ENCODE measurements at places on chromosomes 5 and 9.

DNA sequence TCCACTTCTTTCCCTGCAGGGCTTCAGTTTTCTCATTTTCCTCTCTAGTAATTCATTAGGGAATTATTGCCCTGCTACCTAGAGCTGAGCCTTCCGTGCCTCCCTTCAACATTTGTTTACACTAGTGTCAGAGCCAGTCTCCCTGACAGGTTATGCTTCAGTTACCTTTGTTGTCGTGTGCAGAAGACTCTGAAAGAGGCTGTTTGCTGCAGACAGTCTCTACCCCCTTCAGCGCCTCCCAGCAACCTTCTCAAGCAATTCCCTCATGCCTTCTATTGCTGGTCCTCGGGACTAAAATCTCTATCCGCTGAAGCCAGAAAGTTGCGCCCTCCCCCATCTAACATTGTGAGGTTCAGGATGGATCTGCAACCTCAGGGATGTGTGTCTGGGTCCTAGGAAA lies 12.8 kb downstream of the RALGPS1 start:
- DNase-seq, result no peak

DNA sequence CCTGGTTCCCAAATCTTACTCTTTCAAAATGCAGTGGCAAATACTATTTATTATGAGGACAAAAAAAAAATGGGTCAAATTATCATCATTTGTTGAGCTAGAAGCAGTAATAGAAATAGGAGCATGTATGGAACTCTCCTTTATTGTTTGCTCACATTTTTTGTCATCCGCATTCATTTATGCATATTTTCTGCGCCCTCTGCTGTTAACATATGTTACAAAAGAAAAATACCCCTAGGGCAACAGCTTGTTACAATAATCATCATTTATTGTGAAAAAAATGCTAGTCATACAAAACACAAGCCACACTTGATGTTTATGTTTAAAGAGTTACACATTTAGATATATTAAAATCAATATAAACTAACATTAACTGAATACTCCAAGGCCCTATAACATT lies 328.2 kb downstream of the TUSC1 start:
- DNase-seq, result no peak

DNA sequence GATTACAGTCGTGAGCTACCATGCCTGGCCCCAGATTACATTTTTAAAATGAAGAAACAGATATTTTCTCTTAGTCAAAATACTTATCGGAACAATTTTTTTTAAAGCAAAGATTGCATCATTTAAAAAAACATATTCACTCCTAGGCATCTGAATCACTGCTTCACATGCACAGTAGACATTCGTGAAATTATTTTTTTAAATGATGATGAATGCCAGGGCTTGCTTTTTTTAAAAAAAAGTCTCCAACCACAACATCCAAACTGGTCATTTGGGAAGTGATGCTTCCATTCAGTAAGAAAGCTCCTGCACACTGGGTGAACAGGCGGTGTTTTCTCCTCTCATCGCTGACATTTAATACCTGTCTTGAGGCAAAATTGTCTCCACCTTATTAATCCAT lies 223.0 kb upstream of the DMRT1 start:
- DNase-seq, result no peak

DNA sequence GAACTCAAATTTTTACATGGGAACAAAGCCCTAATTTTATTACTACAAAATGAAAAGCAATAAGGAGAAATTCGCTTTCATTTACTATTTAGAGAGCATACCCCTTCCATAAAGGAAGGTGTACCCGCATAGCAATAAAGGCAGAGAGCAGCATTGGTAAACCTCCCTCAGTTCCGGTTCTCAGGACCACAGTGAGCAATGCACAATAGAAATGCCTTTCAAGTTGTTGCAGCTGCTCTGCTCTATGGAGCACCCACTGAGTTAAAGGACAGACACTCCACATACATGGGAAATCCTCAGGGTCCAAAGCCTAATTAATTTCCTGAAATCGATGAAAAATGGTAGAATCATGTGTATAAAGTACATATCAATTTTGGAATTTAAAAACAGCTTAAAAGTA lies 89.9 kb upstream of the MPDZ start:
- no peak for DNase-seq

DNA sequence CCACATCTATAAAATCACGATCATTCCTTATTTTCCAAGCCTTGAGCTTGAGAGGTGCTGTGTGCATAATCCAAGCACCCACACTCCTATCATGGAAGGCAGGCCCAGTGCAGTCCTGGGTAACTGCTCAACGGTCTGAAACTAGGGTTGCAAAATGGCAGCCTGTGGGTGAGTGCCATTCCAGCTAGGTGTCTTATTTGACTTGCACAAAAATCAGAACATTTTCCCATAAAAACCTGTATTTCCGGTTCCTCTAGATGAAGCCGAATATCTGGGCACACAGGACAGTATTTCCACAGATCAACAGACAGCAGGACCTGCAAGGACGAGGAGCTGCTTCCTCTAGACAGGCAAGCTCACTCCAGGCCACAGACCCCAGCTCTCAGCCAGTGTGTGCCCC lies 588.8 kb downstream of the BNC2 start:
- no peak for DNase-seq

DNA sequence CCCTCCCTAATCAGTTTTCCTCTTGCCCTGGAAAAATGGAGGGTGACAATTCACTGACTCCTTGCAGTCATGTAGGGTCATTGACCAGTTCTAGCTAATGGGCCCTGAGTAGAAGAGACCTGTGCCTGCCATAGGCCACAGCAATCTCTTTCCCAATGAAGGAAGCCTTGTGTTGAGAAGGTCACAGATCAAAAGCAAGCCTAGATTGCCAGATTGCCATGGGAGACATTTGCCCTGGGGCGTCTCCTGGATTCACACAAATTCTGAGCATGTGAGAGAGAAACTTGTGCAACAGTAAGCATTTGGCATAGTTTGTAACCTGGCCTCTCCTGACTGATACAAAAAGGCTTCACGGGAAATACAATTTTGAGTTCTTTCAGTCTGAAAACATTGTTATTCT lies 148.0 kb downstream of the NUDT12 start:
- DNase-seq, result no peak

GRCh38 chr5:68134669-68135313 lies 80.8 kb upstream of the PIK3R1 start:
- DNase-seq, result no peak

DNA sequence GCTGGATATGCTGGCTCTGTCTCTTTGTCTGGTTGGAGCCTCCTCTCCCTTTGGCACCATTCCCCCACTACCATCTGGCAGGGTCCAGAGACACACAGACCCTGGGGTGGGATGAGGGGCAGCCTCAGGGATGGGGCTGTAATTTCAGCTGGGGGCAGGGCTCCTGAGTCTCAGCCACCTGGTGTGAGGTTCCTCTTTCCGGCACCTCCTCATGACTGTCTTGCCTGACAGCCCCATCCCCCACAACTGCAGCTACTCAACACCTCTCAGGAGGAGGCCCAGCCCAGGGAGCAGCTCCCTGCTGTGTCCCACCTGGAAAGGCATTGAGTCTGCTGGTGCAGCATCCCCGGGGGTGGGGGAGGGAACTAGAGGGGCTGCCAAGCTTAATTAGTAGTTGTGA lies 11.7 kb upstream of the RPS14 start:
- peak; percentile 59 for DNase-seq

DNA sequence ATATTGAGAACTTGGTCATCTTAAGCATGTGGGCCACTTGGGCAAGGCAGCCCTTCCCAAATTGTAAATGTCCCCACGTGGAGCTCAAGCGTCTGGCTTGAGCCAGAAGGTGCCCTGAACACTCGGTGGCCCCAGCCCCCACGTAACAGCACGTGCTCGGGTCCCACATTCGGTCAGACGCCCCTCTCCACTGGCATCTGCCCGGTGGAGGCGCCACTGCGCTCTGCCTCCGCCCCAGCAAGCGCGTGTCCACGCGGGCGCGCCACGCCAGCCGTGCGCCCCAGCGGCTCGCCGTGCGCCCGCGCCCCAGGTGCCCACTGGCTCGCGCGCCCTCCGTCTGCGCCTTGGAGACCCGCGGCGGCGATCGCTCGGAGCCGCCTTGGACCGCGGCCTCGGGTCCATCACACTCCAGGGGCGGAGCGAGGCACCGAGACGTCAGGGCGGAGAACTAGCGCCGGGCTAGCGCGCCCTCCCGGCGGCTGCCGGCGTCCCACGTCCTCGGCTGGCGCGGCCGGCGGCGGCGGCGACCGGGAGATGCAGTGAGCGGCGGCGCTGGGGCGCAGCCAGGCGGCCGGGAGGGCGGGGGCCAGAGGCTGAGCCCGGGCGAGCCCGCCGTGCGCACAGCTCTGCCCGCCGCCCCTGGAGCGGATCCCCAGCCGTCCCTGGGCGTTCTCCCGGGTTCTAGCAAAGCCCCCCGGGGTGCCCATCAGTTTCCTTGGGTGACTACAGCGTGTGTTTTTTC lies at the start of gene PALM2AKAP2:
Gene PALM2AKAP2 (plus strand): TSS at position 488 of the 742 bp plus-strand sequence. CDS start 291 bp downstream, outside the sequence.
- DNase-seq, result peak; percentile 4

- DNase-seq, result no peak
Measured at GRCh38 chr5:1063661-1064382, 48.0 kb downstream of the SLC12A7 start.

GRCh38 chr9:91305596-91306295 lies 56.0 kb downstream of the AUH start:
- DNase-seq, result no peak

- DNase-seq, result no peak
Measured at GRCh38 chr9:76868897-76869296, 37.0 kb downstream of the PRUNE2 start.

GRCh38 chr5:139760066-139761056 lies 35.2 kb upstream of the PSD2 start:
- no peak for DNase-seq

GRCh38 chr5:54524704-54525103 lies 7.1 kb downstream of the SNX18 start:
- DNase-seq, result no peak

DNA sequence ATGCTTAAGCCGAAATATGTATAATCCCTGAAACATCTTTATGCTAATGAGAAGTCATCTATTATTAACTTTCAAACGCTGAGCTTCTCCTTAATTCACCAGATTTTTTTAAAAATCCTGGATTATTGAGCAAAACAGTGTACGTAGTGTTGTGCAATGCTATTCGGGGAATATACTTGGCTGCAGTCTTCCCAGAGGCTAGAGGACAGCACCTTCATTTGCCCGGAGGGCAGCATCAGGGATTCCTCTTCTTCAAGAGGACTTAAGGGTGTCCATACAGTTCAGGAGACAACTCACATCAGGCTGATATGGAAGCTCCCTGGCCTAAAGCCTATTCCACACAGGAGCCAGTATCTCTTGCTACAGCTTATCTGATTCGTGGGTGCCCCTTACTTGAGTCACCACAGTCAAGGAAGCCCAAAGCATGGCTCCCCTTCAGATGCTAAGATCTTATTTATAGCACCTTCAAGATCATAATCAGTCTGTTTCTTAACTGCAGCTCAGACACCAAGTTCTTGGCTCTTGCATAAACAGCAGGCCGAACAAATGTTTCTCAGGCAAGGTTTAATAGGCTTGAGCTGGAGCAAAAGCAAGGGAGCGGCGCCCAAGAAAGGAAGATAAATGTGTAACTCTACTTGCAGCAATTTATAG lies 29.4 kb downstream of the NUTM2F start:
- DNase-seq, result no peak

DNA sequence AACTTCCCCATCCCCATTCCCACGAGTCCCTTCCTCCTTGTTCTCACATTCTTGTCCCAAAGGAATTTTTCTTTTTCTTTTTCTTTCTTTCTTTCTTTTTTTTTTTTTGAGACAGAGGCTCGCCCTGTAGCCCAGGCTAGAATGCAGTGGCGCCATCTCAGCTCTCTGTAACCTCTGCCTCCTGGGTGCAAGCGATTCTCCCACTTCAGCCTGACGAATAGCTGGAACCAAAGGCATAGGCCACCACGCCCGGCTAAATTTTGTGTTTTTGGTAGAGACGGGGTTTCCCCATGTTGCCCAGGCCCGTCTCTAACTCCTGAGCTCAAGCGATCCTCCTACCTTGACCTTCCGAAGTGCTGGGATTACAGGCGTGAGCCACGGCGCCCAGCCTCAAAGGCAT lies 751 bp downstream of the DNAI1 start:
- DNase-seq, result no peak

- no peak for DNase-seq
Measured at GRCh38 chr5:65846101-65846500, 80.3 kb upstream of the ERBIN start.

GRCh38 chr9:118529624-118530214 lies 825.5 kb downstream of the TLR4 start:
- DNase-seq, result no peak

DNA sequence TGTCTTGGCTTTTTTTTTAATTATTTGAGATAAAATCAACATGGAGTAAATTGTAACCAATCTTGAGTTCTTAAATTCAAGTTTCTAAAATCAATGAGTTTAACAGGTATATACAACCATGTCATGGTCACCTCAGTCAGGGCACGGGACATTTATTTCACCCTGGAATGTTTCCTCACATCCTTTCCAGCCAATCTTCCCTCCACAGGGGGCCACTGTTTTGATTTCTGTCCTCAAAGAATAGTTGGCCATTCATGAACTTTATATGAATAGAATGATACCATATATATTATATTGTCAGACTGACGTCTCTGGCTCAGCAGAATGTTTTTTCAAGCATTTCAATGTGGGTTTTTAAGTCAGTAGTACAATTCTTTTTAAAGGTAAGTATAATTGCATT lies 806 bp downstream of the ZNF474 start:
- DNase-seq, result no peak

DNA sequence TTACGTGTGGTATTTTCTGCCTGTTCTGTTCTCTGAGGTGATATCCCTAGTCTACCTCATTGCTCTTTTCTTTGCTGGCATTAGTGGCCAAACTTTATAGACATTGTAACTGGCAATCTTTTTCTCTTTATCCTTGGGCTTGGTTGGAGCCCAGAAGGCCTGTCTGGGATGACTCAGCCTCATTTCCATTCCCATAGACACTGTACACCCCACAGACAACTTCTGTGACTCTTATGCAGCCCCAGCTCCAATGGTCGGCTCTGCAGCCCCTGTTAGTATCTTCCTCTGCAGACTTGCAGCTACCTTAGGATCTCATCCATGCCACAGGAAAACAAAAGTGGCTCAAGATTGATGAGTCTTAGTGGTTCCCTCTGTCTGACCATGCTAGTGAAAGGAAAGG lies 79.8 kb downstream of the CFAP95 start:
- DNase-seq, result no peak

DNA sequence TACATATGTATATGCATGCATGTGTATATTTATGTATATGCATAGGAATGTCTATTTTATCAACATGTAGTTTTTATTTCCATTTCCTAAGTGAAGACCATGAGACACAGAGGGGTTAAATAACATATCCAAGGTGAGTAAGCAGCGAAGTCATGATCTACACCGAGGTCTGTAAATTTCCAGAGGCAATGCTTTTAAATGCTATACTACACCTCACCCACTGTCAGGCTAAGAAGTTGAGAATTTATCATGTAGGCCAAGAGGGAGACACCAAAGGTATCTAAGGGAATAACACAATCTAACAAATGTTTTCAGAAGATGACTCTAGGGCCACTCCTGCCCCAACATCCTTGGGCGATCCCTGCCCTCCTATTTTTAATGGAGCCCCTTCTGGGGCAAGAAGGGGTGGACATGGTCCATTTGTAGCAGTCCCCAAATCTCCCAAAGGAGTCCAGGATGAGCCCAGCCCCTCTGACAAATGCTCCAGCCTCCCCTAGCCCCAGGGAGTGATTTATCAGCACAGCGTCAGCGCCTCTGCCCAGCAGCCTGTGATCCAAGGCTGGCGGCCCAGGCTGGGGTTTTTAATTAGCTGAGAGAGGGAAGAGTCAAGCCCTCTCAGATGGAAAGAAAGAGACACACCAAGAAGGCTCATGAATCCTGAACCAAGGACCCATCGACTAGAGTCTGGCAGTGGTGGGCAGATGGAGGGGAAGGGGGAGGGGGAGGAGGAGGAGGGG lies 339.9 kb downstream of the ASTN2 start:
- DNase-seq, result no peak

- DNase-seq, result no peak
Measured at GRCh38 chr9:18404434-18405029, 69.4 kb upstream of the ADAMTSL1 start.

Measured in activated naive CD4-positive, alpha-beta T cell treated with anti-CD3 and anti-CD28 coated beads for 36 hours (primary cell).